ENCODE measurements at places on chromosomes 12 and 14.

GRCh38 chr12:46533723-46534122, 161.2 kb upstream of the SLC38A2 start:
- no peak for DNase-seq

GRCh38 chr12:41988715-41989114, 156.0 kb downstream of the GXYLT1 start:
- no peak for DNase-seq

- no peak for DNase-seq
These were observed 14.1 kb upstream of the TMEM119 start for GRCh38 chr12:108611884-108612415.

GRCh38 chr12:46489951-46490388, 117.4 kb upstream of the SLC38A2 start:
- DNase-seq = no peak

DNA sequence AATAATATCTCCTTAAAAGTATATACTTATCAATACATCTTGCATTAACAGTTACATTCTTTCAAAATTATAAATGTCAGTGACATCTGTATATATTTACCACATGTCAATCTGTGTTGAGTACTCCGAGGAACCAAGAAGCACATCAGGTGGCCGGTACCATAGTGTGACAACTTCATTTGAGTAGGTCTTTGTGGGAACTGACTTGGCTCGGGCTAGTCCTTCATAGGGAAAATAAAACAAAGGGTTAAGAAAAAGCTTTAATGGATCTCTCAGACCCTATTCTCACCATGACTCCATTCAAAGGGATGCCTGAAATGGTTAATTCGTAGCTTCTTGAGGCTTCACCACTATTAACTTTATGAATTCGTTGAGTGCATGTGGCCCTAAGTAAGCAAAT, 94.9 kb downstream of the ELK3 start:
- no peak for DNase-seq

GRCh38 chr12:90124289-90124688, 415.7 kb upstream of the ATP2B1 start:
- no peak for DNase-seq

- peak; percentile 45 for DNase-seq
These were observed 14.3 kb upstream of the ARMH4 start for GRCh38 chr14:58166005-58166983.

GRCh38 chr12:121801595-121802484, 2.0 kb upstream of the SETD1B start:
- no peak for DNase-seq

GRCh38 chr14:50967790-50968189, 23.5 kb upstream of the PYGL start:
- DNase-seq = no peak

- DNase-seq = no peak
These were observed 98.7 kb upstream of the ARHGAP5 start for GRCh38 chr14:31978423-31978822.

DNA sequence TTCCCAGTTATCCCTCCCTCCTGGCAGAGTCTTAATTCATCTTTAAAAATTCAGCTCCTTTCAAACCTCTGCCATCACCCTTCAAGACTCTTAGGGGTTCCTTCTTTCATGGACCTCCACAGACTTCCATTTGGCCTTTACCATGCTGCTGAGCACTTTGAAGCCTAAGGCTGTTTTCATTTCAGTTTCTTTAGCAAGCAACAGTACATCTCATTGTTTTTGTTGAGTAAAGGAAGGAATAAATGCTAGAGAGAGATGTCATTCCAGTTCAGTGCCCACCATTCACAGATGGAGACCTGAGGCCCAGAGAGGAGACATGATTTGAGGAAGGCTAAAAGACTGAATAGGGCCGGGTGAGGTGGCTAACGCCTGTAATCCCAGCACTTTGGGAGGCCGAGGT, 1.3 kb upstream of the GAS2L3 start:
- DNase-seq = no peak

DNA sequence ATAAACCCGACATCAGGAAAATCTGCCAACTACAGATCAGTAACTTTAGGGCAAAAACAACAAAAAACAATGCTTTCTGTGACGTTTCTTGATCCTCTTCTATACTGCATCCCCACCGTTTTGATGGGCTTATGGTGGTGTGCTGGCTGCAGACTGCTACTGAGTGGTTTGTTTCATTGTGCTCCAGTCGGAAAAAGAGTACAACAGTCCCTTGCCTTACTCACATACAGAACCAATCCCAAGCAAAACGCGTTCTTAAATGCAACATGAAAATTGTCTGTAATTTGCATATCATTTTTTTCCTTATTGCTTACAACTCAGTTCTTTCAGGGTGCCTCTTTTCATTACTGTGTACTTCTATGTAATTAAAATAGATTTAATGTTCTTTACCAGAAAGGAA, 2.3 kb downstream of the ETV6 start:
- DNase-seq = no peak

Measured in activated T-helper 1 cell treated with anti-CD3 and anti-CD28 coated beads, Interleukin-2, amount 50 U/mL, for 16 hours (primary cell).